HTR-8/SVneo (cell line): ENCODE measurements at places on chromosomes 1 and 21.

GRCh38 chr1:36845802-36846201, 188.5 kb downstream of the GRIK3 start:
- DNase-seq, result no peak

- peak; percentile 53 for DNase-seq
Observed at GRCh38 chr1:159923203-159924024, 1.9 kb downstream of the TAGLN2 start.

GRCh38 chr1:71861022-71861421, 421.3 kb downstream of the NEGR1 start:
- no peak for DNase-seq

GRCh38 chr21:46131838-46132651, 23.3 kb downstream of the FTCD start:
- DNase-seq, result no peak
